Activated T-cell treated with anti-CD3 and anti-CD28 coated beads, Interleukin-2, amount 50 U/mL, for 1 hour (primary cell): ENCODE measurements at places on chromosomes 5 and 9.

- no peak for DNase-seq
These were observed 459.4 kb downstream of the ANXA1 start for GRCh38 chr9:73611032-73611431.

DNA sequence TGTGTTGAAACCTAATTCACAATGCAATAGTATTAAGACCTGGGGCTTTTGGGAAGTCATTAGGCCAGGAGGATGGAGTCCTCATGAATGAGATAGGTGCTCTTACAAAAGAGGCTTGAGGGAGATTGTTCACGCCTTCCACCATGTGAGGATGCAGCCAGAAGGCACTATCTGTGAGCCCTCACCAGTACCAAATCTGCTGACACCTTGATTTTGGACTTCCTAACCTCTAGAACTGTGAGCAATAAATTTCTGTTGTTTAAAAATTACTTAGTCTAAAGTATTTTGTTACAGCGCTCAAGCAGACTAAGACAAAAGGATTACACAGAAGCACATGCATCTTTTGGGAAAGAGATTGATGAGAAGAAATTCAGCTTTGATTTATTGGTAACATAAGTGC lies 232.9 kb upstream of the NR4A3 start:
- DNase-seq = no peak

DNA sequence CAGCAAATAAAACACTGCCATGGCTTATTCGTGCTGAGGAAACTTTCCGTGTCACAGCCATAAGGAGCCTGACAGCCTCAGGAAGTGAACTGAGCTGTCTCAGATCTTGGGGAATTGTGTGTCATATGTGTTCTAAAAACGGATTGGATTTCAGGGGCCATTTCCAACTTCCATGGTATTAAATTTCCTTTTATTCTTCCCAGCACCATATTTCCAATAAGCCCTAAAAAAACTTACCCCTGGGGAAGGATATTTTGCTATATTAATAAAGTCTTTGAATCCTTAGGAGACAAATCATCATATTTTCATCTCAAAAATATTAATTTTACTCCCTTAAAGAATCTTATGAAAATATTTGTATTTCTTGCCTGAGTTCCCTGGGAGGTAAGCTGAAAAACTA lies 93.9 kb downstream of the LHFPL2 start:
- no peak for DNase-seq

DNA sequence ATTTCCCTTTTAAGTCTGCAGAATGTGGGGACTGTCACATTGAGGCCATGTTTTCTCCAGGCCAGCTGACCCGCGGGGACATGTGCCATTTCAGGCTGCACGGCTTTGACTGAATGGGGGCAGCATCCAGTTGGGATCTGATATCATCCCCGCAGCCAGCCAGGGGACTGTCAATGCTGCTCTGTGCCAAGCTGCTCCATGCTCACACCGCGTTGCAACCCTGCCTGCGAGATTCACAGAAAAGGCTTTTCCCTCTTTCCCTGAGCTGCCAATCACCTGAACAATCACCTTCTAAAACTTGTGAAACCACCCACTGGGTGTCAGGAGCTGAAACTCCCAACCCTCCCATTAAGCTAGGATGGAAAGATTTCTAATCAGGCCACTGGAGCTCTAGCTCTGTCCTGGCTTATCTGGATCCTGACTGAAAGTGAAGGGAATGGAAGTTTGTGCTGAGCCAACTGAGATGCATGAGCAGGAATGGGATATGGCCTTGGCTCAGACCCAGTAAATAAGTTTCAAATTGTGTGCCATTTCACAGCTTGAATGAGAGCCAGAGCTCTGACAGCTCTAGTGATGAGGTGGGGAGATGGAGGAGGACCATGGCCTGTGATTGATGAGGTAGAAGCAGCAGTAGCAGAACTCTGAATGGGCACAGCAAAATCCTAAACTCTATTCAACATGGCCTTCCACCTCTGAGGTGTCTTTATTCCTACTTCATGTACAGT lies 34.5 kb upstream of the ZNF366 start:
- no peak for DNase-seq

- no peak for DNase-seq
These were observed 74.3 kb upstream of the SSBP2 start for GRCh38 chr5:81825237-81825636.

- DNase-seq = no peak
These were observed 42.1 kb downstream of the NKD2 start for GRCh38 chr5:1050423-1051365.
